ENCODE measurements at places on chromosomes 4 and X. TPM values are rescaled to one million over a fixed set of nuclear protein-coding genes. Genes with fewer than 3 reads are reported as not detected.

The GABRB1 gene
- 85.6 TPM for total RNA-seq

The CRLF2 gene
- total RNA-seq, result not detected

GRCh38 chrX:94401426-94401825 lies 727.4 kb downstream of the FAM133A start:
- DNase-seq, result no peak

DNA sequence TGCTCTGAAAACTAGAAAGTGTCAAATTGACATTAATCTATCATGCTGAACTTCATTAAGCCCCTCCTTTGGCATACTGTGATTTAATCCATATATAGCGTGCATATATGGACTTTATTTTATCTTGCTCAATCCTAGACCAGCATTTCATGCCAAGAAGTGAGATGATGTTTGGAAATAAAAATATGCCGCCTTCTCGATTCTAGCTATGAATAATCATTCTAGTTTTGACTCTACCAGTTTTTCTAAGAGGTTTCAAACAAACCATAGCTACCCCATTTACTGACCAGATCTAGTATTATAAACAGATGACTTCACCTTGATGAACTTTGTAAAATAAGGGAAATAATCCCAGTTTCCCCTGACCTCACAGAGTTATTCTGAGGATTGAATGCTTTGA lies 95.0 kb downstream of the ARX start:
- DNase-seq, result no peak

DNA sequence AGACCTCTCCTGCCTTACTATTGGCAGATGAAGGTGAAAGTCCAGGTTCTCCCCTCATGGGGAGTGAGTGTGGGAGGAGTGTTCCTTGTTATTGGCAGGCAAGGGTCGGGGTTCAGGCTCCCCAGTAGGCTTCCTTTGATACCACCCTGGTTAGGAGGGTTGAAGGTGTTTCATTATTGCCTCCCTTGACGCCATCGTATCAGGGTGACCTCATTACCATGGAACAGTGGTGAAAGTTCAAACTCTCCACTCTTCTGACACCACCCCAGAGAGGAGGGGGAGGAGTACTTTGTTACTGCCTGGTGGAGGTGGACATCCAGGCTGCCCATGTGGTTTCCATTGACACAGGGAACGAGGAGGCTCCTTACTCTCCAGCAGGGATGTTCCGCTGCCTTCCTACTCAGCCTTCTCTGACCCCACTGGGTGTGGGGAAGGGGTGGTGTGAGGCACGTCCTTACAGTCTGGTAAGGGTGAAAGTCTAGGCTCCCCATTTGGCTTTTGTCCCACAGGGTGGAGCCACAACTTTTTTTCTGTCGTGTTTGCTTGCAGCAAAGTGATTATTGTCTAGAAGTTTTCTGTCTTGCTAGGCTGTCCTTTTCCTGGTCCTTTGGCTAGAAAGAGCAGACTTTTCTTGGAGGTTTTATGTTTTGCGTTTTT lies 37.2 kb upstream of the USP9X start:
- DNase-seq, result no peak

DNA sequence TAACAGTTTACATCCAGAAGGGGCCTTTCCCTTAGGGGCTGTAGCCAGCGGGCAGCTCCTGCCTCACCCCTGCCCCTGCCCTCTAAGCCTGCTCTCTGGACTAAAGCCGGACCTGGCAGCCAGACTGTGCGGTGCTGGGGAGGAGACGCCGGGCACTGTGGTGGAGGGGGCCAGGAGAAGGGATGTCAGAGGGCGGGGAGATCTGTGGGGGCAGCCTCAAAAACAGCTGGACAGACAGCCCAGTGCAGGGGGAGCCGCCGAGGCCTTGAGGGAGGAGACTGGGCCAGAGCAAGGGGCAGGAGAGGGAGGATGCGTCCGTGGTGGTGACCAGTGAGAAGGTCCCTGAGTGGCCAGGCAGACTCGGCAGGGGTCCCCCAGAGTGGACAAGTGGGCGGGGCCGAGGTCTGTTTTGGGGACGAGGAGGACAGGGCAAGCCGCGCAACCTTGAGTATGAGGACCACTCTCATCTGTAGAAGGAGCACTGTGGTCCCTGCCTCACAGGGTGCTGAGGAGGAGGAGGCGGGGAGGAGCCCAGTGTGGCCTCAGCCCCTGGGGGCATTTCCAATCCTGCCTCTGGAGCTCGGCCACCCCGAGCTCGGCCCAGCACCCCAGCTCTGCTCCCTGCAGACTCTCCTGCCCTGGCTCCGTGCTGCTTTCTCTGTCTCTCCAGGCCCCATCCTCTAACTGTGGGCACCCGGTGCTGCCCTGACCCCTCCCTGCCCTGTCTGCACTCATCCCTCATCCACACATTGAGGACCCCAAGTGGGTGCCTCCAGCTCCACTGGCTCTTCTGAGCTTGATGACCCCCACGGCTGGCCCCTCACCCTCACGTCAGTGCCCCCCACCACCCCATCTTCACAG lies 59.2 kb upstream of the NKX1-1 start:
- DNase-seq, result no peak

DNA sequence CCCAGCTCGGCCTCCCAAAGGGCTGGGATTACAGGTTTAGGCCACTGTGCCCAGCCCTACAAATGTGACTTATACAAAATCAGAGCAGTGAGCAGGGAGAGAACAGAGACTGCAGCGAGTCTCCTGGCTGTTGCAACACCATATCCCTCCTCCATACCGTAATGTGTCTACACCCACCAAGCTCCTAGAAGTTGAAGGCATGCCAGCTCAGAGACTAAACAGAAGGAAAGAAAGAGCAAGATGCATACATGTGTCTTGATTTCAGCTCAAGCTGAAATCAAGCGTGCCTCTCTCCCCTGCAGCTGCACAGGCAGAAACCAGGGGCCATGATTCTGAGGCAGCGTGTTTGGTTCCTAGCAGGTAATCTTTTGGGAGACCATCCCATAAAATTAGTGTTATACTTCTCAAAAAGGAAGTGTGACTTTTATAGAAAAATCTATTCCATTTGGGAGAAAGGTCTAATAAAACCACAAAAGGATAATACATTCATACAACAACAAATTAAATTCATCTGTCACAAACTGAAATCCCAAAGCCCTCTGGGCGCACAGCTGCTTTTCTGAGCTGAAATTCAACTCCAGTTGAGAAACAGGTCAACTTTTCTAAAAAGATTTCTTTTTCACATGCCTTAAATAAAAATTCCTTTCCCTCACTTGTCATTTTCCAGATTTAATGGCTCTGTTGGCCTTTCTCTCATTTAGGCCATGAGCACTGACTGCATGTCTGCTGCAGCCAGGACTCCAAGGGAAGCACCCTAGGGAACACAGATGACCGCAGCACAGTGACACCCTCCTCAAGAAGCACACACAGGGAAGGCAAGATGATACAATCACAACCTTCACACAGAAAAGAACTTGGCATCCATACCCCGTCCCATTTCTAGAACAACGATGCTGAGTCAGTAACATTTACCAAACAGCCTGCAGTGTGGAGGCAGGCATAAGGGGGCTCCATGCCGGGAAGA lies 34.4 kb downstream of the AFAP1 start:
- DNase-seq, result no peak

GRCh38 chr4:52843958-52844357 lies 18.2 kb upstream of the RASL11B start:
- DNase-seq, result no peak

GRCh38 chr4:140096483-140096861 lies 57.5 kb downstream of the MAML3 start:
- no peak for DNase-seq

All from frontal cortex (tissue), 4 donors.